ENCODE measurements at places on chromosomes 2 and 18.

DNA sequence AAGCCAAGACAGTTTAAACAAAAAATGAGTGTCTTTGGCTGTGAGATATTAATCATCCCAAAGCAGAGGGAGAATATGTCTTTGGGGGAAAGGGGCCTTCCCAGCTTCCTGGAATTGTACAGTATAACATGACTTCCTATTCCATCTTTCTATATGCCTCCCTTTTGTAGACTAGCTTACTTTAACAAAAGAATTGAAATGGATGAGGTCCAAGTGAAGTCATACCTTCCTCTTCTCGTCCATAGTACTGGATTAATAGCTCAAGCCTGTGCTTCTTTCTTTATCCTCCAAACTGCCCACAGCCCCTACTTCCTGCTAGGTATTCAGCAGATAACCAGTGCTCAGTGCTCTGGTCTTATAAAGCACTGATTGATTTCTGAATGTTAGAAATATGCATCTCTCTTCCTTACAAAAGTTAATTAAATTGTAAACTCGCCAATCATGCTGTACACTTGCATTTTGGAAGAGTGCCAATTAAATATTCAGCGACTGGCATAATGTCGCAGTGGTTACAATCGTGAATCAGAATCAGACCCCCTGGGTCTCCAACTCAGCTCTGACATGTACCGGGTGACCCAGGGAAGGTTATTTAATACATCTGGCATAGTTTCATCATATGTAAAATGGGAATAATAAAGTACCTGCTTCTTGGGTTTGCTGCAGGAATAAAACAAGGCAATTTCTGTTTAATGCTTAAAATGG lies 325.1 kb downstream of the RND3 start:
- no peak for DNase-seq

DNA sequence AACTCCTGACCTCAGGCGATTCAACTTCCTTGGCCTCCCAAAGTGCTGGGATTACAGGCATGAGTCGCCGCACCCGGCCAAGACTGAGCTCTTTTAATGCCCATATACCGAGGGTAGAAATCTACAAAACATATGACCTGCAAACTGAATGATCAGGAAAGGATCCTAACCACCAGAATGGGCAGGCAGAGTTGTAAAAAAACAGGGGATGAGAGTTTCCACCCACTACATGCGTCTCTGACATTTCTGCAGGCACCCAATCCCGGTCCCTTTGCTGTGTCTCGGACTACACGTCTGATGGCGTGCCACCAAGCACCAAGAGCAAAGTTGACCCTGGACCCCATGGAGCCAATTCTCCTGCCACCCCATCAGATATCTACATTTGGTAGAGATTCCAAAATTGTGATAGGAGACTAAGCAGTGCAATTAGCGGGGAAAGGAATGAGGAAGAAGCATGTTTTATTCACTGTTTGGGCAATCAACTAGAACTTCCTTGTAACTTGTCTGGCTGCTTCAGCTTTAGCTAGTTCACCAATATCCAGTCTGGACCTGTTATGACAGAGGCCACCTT lies 74.1 kb downstream of the ATP8B1 start:
- DNase-seq = no peak

DNA sequence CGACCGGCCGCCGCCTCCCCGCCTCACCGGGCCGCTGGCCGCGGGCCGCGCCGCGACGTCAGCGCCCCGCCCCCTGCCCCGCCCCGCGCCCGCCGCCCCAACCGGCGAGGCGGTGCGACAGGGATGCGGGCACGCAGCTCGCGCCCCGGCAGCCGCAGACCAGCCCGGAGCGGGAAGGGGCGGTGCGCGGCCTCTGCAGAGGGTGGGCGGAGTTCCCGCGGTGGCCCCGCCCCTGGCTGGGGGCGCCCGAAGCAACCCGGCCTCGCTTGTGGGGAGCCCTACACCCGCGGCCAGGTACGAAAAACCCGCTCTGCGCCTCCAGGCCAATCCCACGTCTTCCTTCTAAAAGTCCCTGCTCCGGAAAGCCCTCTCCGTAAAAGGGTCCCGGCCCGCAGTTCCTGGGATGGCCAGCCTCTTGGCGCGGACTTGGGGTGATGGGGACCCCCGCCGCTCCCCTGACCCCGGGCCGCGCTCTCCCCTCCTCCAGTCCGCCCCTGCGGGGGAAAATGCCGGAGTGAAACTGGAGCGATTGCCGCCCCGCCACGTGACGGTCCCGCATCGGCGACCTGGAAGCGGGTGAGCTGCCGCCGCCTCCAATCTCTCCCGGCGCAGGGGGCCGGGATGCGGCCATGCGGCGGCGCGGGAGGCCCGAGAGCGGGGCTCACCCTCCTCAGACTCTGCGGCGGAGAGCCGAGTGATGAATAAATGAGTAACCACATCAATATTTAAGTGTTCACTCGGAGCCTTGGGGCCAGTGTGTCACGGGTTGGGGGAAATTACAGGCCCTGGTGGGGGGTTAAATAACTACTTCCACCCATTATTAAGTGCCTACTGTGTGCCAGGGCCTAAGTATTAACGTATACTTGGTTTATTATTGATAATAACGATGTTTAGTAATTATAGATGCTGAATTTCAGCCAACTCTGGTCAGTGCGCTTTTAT lies at the start of gene RAB11FIP5:
RAB11FIP5 (minus strand) TSS at position 36 of the 942 bp plus-strand sequence. CDS start 171 bp downstream, outside the sequence.
- peak; percentile 77 for DNase-seq

GRCh38 chr2:178324077-178324476 lies 126.9 kb downstream of the PRKRA start:
- DNase-seq = no peak

- DNase-seq = peak; percentile 43
Measured at GRCh38 chr2:120735746-120736170, at the start of gene GLI2. GLI2 (plus strand) TSS chr2:120735868; CDS start chr2:120797321, 61,453 bp downstream.

DNA sequence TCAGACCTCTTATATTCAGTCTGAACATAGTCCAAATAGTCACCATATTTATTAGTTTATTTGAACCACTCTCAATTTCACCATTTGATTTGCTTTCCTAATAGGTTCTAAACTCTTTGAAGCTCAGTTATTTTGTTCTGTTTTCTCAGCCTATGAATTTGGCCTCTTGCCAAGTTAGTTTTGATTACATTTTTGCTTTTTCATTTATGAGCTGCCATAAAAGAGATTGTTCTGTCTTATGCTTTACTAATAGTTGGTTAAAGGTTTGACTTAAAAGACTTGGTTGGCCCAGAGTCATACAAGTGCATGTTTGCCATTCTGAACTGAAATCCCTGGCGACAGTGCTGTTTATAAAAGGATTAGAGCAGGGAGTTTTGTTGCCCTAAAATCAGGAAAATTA lies 85.9 kb upstream of the RANBP2 start:
- no peak for DNase-seq

DNA sequence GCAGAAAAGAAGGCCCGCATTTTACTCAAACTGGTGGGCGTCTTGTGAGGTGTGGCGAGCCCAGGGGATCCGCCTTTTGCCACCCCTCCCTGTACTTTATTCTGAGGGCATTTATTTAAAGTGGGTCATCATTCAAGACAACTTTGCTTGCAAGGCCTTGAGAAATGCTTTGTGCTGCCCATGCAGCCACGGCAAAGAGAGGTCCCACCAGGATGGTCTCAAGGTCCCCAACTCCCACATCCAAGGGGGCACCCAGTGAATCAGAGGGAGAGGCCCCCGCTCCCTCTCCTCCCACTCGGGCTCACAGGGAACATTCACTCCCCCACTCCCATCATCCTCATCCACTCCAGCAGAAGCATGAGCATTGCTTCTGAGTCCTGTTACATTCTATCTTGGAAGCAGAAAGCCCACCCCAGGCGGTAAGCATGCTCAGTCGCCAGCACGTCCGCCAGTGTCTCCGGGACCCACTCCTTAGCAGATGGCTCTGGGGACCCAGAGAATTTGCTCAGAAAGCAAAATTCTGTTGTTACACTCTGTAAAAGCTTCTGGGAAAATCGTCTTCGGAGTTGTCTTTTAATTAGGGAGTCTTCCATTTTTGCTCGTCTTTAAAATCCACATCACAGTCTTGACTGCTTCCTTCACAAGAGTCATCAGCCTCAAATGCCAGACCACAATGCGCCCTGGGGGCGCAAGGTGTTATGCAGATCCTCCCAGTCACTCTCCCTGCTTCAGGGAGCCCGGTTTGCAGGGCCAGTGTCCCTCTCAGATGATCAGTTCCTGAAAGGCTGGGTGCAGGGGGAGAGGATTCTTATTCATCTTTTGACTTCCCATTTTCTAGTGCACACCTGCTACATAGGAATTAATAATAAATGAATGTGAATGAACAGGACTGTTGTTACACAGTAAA lies 99.4 kb upstream of the NCK2 start:
- DNase-seq = peak; percentile 20

DNA sequence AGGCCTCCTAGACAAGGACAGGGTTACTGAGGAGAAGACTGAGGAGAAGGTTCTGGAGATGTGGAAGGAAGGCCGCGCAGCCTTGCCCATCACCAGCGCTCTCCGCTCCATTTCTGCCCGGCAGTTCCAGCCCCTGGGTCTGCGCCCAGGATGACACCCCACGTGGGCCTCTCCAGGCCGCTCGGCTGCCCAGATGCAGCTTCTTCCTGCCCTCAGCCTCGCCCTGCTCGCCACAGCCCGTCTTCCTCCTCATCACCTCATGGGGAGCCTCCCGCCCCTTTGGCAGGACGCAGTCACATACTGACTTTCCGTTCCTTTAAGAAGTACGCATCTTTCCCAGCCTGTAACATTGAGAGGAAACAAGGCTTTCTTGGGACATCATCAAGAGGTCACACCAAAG lies 37.1 kb downstream of the SNTG2 start:
- DNase-seq = no peak

All from activated naive CD8-positive, alpha-beta T cell treated with anti-CD3 and anti-CD28 coated beads, Interleukin-2, amount 50 U/mL, for 24 hours (primary cell).